ENCODE measurements at places on chromosomes 3 and 15.

DNA sequence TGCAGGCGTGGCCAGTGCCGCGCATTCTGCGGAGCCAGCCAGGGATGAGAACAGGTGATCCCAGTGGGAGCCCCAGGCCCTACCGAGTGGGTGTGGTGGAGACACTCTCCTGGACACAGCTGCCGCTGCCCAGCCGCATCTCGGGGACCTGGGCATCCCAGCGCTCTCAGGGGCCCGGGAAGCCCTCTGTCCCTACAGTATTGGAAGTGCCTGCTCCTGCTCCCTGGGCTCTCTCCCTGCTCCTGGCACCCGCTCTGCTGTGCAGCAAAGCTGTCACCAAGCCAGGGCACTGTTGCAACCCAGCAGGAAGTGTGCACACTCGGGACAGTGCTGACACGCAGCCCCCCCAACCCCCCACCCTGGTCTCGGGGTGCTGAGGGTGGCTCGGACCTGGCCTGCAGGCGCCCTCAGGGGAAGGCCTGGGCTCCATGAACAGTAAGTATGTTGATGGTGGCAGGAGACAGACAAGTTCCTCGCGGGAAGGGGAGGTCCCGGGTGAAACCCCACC is 1177.4 kb upstream of the GBE1 start:
- no peak for DNase-seq

- no peak for DNase-seq
These were observed 133.7 kb upstream of the BCL6 start for GRCh38 chr3:187878772-187879518.

DNA sequence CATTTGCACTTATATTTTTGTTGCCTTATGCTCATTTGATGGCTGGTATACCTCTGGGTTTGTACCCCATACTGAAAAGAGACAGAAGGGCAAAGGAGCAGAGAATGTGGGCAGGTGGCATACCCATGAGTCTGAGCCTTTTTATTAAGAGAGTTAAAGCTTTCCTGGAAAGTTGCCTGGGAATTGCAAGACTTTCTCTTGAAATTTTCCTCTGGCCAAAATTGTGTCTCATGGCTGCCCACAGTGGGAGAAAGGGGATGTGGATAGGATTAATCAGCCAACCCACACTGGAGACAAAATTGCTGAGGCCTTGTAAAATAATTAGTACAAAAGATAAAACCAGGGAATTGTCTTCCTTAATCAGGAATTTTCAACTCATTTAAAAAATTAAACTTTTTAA is 8.2 kb upstream of the NMD3 start:
- no peak for DNase-seq

DNA sequence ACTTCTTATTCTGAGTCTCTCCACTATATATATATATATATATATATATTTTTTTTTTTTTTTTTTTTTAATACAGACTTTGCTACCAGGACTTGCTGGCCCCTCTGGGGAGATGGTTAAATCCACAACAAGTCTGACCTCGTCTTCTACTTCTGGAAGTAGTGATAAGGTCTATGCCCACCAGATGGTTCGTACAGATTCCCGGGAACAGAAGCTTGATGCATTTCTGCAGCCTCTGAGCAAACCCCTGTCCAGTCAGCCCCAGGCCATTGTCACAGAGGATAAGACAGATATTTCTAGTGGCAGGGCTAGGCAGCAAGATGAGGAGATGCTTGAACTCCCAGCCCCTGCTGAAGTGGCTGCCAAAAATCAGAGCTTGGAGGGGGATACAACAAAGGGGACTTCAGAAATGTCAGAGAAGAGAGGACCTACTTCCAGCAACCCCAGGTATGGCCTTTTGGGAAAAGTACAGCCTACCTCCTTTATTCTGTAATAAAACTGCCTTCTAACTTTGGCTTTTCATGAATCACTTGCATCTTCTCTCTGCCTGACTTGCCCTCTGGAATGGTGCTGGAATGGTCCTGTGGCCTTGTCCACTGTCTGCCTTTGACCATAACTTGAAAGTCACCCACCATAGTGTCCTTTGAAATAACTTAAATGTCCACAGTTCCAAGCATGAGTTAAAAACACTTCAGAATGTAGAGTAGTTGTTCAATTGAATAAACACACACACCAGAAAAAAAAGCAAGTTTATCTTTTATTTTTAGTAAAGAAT is 32.4 kb downstream of the MLH1 start:
- no peak for DNase-seq

- DNase-seq = no peak
These were observed 249.9 kb upstream of the TLE3 start for GRCh38 chr15:70347321-70348225.

GRCh38 chr3:43962043-43962442 is 271.3 kb downstream of the ABHD5 start:
- DNase-seq = no peak

- no peak for DNase-seq
These were observed 101.0 kb downstream of the PLXNA1 start for GRCh38 chr3:127083778-127084397.

GRCh38 chr3:40846451-40846850 is 321.7 kb downstream of the ZNF621 start:
- DNase-seq = no peak

GRCh38 chr15:29926083-29926388 is 103.8 kb upstream of the TJP1 start:
- no peak for DNase-seq

DNA sequence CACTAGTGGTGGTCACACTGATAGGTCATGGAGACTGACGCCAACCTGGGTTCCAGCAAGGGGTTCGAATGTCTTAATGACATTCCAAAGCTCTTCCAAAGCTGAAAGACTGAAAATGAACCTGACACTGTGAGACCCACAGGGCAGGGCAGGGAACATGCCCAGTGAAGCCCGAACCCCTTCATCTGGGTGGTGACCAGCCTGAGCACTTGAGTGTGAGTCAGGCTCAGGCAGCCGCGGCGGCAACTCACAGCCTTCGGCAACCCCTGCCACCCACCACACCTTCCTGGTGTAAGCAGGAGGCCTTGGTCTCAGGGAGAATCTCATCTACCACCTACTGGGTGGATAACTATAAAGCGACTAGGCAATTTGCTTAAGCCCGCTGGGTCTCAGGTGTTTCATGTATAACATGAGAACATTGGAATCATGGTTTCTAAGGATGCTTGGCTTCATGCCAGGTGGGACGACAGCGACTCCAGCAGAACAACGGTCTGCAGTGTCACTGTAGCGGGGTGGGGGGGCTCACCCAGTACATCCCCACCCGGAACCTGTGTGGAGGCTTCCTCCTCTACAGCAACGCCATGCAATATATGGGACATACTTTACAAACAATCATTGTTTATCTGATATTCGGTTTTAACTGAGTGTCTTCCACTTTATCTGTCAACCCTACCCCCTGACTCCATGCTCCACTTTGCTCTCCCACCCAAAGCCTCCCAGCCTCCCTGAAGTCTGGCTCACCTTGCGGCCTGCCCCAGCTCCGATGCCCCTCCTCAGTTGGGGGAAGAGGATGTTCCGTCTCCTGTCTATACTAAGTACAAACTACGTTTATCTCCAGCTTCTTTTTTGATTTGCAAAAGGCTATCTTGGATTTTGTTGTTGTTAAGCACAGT is 125.0 kb upstream of the MEF2A start:
- no peak for DNase-seq

DNA sequence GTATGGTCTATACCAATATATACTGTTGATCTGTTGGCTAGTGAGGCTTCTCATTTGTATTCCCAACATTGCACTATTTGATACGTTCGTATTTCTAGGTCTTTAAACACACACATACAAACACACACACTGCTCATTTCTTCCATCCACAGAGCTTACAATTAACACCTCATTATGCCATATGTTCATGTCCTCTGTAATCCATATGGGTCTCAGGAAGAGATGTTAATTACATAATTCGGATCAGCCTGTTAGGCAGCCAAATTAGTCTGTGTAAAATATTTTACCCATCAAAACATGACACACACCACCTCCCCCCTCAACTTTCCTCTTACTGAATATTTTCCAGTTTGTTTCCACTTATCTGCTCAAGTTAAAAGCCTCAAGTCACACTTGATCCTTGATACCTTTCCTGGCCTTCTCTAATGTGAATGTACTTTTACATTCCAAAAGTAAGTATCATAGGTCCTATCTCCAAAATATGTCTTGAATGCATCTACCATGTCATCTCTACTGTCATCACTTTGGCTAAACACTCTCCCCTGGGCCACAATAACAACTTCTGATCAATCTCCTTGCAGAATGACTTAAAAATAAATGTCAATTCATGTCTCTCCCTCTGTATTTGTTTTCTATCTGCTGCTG is 28.2 kb downstream of the EOGT start:
- DNase-seq = no peak

DNA sequence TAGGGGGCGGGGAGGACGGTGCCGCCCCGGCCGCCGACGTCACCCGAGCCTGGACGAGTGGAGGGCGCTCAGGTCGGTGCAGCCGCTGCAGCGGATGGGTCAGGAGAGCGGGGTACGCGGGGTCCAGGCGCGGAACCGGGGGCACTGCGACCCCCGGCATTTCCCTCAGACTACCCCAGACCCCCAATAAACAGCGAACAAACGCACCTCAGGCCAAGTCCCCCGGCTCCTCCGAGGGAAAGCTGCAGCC is 78.9 kb downstream of the IQSEC1 start:
- DNase-seq = no peak

DNA sequence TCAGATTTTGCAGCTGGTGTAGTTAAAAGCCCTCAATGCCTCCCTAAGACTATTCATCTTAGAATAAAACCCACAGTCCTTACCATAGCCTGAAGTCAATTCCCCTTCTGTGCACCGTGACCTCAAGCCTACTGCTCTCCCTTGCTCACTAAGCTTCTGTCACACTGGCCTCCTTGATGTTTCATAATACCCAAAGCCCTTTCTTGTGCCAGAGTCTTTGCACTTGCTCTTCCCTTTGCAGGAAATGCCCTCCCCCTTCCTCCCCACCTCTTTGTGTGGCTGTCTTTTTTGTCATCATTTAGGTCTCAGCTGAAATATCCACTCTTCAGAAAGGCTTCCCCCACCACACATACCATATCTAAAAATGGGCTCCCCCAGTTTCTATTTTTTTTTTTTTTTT is 4.2 kb upstream of the PLEKHO2 start:
- DNase-seq = no peak

GRCh38 chr3:85074003-85074402 is 115.2 kb downstream of the CADM2 start:
- DNase-seq = no peak

DNA sequence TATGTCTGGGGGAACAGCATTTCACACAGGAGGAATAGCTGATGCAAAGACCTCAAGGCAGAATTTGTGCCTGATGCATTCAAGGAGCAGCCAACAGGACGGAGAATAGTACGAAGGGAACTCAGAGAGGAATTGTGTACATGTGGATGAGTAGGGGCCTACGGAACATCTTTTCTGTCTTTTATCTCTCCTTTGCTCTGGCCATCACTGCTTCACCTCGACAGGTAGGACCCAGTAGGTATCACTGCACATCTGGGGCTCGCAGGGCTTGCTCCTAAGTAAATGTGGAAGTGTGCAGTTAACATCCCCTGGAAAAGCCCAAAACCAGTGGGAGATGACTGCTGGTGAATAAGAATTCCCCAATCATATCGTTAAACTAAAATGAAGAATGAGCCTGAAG is 56.4 kb upstream of the POU1F1 start:
- no peak for DNase-seq

- no peak for DNase-seq
These were observed 49.6 kb downstream of the SUMF1 start for GRCh38 chr3:4417449-4417848.

GRCh38 chr15:89671687-89672086 is 7.5 kb downstream of the PLIN1 start:
- no peak for DNase-seq

DNA sequence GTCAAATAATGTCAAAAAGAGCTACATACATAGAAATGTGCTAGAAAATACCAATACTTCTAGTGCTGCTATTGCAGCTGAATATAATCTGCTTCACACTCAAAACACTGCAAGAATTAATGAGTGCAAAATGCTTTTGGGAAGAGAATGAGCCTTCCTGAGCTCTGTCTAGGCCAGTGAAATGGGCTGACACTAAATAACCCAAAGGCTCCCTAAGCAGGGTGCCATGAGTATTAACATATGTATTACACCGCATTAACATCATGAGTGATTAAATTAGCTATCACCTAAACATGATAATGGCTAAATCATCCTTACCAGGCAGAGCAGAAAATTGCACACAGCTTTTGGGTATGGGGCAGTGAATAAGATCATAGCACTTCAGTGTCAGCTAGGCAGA is 806.3 kb upstream of the NECTIN3 start:
- no peak for DNase-seq

DNA sequence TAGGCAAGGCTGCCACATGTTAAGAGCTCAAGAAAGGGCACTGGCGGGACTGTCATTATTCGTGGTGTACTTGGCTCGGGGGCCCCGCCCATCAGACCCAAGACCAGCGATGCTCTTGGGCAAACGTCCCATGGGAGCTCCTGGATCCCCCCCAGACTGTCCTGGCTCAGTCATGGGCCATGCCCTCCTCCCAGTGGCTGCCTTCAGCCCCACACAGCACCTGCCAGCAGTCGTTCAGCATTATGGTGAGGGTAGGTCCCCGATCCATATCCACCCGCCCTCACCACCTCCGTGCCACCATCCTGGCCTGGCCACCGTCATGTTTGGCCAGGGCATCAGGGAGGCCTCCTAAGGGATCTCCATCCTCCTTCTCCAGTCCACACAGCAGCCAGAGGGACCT is 51.4 kb upstream of the IQSEC1 start:
- DNase-seq = no peak

- DNase-seq = no peak
These were observed 22.3 kb upstream of the P2RY13 start for GRCh38 chr3:151351648-151352047.

DNA sequence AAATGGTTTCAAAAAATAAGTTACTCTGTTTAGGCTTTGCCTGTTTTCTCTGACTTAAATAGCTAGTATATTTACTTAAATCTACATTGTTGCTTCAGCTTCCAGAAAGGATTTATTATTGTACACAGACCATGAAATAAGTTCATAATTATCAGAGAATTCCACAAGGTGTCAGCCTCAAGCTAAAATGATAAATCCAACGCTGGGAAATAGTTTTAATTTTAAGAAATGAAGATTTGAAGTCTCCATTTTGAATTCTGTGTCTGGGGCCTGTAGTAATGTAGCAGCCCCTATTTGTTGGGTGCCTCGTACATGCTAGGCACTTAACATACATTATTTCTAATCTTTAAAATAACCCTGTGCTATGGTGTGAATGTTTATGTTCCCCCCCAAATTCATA is 92.6 kb upstream of the KCNMB2 start:
- no peak for DNase-seq

DNA sequence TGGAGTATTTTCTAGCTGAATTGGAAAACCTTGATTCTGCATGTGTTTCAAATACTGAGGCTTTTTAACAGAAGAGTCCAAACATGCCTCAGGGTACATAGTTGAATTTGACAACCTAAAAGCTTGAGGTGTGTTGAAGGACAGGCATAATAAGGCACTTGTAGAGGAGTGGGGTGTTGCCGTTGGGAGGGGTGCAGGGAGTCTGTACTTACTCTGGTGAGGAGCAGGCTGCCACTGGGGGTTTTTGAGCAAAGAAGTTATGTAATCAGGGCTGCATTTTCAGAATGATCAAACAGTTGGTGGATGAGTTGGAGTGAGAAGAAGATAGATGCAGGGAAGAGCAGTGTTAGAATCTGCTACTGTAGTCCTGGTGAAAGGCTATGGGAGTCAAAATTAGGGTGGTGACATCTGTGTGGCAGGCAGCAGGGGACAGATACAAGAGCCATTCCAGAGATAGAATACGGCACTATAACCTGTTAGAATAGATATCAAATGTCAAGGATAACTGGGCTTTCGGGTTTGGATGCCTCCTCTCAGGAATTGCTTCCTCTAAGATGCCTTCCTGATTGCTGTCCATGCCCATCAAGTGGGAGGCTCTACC is 161.6 kb downstream of the GHSR start:
- no peak for DNase-seq

Measured in T-helper 9 cell (primary cell).